T-cell (primary cell): ENCODE measurements at places on chromosomes 13 and 19. TPM values are rescaled to one million over a fixed set of nuclear protein-coding genes. Genes with fewer than 3 reads are reported as not detected.

The CYP2A6 gene
- not detected for total RNA-seq

The CEACAM20 gene
- total RNA-seq = not detected

The PRTN3 gene
- total RNA-seq = 0.50 TPM

The COLGALT1 gene
- 78.1 TPM for total RNA-seq

- H3K4me1 ChIP-seq = no peaks in the 10 kb centered on the region
- peaks cover 10% of the 10 kb centered on the region for H3K27me3 ChIP-seq
- no peak overlapping the region for H3K4me3 ChIP-seq
- H3K36me3 ChIP-seq = no peaks in the 10 kb centered on the region
Measured at GRCh38 chr19:50753879-50754278, 16.4 kb upstream of the GPR32 start.

DNA sequence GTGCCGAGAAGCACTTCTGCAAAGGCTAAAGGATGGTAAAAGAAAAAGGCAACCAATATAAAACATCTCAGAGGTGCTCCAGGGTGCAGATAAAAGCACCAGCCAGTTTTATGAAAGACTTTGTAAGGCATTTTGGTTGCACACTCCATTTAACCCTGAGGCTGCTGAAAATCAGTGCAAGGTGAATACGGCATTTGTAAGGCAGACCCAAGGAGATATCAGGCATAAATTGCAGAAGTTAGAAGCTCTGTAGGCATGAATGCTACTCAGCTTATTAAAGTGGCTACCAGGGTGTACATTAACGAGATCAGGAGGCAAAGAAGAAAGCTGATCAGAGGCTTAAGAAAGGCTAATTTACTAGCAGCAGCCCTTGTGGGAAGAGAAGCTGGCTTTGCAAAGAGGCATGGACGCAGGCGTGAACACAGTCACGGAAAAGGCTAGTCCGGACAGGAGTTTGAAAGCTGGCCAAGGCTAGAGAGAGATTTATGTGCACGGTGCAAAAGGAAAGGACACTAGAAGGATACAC, 99.6 kb downstream of the ZNF429 start:
- H3K4me3 ChIP-seq = peak overlapping the region; percentile 68
- no peaks in the 10 kb centered on the region for H3K36me3 ChIP-seq
- H3K27ac ChIP-seq = peak overlapping the region; percentile 53
- no peaks in the 10 kb centered on the region for H3K27me3 ChIP-seq
- peaks cover 14% of the 10 kb centered on the region for H3K4me1 ChIP-seq

DNA sequence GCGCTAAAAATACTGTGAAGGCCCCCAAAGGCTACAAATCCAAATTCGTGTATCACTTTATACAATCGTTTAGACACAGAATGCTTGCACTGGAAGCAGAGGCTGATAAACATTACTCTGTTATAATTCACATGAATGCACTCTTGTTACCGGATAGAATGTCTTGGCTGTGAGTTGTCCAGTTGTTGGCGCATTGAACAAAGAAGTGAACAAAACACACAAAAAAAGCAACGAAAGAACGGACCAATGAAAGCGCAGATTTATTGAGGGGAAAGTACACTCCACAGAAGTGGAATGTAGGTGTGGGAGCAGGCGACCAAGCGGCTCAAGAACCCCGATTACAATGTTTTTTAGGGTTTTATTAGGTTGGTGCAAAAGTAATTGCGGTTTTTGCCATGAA, 529 bp upstream of the ZNF418 start:
- peaks cover 7% of the 10 kb centered on the region for H3K27me3 ChIP-seq
- H3K4me1 ChIP-seq = no peaks in the 10 kb centered on the region
- no peak overlapping the region for H3K27ac ChIP-seq
- DNase-seq = no peak
- H3K36me3 ChIP-seq = peaks cover 1% of the 10 kb centered on the region

DNA sequence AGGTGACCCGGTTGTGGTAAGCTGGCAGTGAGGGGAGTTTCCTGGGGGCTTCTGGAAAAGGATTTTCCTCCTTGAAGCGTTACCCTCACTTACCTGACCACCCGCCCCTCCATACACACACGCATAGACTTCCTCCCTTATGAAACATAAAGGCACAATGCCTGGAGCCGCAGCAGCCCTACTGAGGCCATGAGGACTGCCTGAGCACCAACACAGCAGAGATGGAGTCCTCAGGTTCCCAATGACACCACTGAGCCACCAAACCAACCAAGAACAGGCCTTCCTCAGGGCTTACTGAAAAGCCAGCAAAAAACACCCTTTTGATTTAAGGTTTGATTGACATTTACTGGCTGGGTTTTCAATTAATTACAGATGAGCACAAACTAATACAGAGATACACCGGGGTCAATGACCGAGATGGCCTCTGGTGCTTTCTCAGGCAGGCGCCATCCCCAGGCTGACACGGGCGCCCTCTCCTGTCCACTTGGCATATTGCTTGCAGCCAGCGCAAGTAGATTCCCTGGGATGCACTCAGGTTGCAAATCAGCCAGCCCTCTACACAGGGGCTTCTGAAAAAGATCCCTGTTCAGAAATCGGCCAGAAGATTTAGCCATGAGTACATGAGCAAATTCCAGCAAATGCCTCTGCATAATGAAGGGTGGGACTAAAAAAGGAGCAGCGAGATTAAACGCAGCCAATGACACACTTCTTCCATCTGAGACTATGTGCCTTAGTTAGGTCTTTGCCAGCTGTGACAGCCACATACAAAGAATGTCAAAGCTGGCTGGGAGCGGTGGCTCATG, 14.8 kb downstream of the OPA3 start:
- H3K27me3 ChIP-seq = no peaks in the 10 kb centered on the region
- no peak overlapping the region for H3K4me3 ChIP-seq
- no peaks in the 10 kb centered on the region for H3K36me3 ChIP-seq
- peak; percentile 39 for DNase-seq
- no peak overlapping the region for H3K27ac ChIP-seq

DNA sequence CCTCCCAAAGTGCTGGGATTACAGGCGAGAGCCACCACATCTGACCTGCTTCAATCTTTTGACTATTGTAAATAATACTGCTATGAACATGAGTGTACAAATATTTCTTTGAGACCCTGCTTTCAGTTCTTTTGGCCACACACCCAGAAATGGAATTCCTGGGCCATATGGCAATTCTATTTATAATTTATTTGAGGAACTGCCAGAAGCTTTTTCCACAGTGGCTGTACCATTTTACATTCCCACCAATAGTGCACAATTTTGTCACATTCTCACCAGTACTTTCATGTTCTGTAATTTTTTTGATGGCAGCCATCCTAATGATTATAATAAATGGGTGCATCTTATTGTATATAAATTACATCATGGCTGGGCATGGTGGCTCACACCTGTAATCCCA, 13.7 kb upstream of the FCER2 start:
- H3K36me3 ChIP-seq = no peaks in the 10 kb centered on the region
- no peak overlapping the region for H3K4me3 ChIP-seq
- H3K27me3 ChIP-seq = peaks cover 4% of the 10 kb centered on the region
- peaks cover 16% of the 10 kb centered on the region for H3K4me1 ChIP-seq
- H3K27ac ChIP-seq = no peak overlapping the region

- peaks cover 11% of the 10 kb centered on the region for H3K4me1 ChIP-seq
- H3K27me3 ChIP-seq = peaks cover 73% of the 10 kb centered on the region
- H3K27ac ChIP-seq = no peak overlapping the region
- DNase-seq = no peak
- H3K36me3 ChIP-seq = no peaks in the 10 kb centered on the region
- no peak overlapping the region for H3K4me3 ChIP-seq
Measured at GRCh38 chr19:45322311-45322710, 364 bp downstream of the CKM start.

GRCh38 chr19:56253737-56254136, 18.8 kb upstream of the EDDM13 start:
- H3K4me3 ChIP-seq = no peak overlapping the region
- H3K36me3 ChIP-seq = no peaks in the 10 kb centered on the region
- DNase-seq = no peak
- no peaks in the 10 kb centered on the region for H3K4me1 ChIP-seq
- H3K27me3 ChIP-seq = no peaks in the 10 kb centered on the region
- H3K27ac ChIP-seq = no peak overlapping the region

DNA sequence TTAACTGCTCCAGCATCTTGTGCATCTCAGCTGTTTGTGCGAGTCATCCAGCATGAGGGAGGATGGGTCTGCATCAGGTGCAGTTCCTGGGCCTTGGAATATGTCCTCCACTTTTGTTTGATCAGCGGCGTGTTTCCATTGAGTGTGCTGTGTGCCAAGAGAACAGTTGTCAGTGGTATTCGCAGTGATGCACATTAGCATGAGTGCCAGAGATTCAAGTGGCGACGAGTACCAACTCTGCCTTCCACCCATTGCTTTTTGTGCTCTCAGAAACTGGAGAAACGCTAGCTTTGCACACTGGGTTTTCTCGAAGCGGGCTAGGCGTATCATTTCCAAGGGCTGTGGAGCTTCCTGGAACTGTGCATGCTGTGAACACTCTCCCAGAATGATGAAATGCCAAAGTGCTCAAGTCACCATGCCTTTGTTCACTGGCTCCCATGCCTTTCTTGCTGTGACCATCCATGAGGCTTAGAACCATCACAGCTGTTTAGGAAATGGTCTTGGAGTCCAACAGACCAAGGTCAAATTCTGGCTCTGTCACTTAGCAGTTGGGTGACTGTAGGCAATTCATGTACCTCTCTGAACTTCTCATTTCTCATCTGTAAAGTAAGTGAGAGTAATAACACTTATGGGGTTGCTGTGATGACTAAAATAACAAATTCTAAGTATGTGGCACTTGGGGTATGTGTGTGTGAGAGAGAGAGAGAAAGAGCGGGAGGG, 18.4 kb downstream of the LRCH1 start:
- H3K27me3 ChIP-seq = no peaks in the 10 kb centered on the region
- no peak overlapping the region for H3K4me3 ChIP-seq
- no peak for DNase-seq
- no peaks in the 10 kb centered on the region for H3K36me3 ChIP-seq
- H3K27ac ChIP-seq = no peak overlapping the region

- H3K36me3 ChIP-seq = no peaks in the 10 kb centered on the region
- no peak overlapping the region for H3K4me3 ChIP-seq
- H3K4me1 ChIP-seq = no peaks in the 10 kb centered on the region
Measured at GRCh38 chr13:34038541-34039068, 220.7 kb downstream of the RFC3 start.

DNA sequence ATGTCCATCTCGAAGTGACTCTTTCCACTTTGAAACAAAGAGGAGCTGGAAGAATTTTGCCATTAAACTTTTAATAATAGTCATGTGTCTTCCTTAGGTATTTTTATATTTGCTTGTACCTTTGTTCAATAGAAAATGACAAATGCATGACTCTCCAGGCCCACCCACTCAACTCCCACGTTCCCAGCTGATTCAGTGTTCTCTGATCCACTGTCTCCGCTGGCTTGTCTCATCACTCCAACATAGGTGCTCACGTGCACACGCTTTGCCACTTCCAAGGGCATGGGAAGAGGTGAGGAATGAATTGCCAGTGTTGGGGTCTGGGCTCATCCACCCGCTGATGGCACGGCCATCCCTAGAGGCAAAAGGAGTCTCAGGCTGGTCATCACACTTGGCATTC, 24.5 kb downstream of the RASL11A start:
- H3K36me3 ChIP-seq = no peaks in the 10 kb centered on the region
- peaks cover 31% of the 10 kb centered on the region for H3K4me1 ChIP-seq
- H3K27ac ChIP-seq = peak overlapping the region; percentile 43
- DNase-seq = no peak

- no peaks in the 10 kb centered on the region for H3K27me3 ChIP-seq
- no peaks in the 10 kb centered on the region for H3K4me1 ChIP-seq
- no peak overlapping the region for H3K27ac ChIP-seq
- H3K4me3 ChIP-seq = no peak overlapping the region
Measured at GRCh38 chr13:43356567-43356966, 333.2 kb downstream of the DNAJC15 start.

- no peaks in the 10 kb centered on the region for H3K27me3 ChIP-seq
- no peak overlapping the region for H3K27ac ChIP-seq
- H3K4me1 ChIP-seq = peaks cover 30% of the 10 kb centered on the region
- H3K4me3 ChIP-seq = no peak overlapping the region
- H3K36me3 ChIP-seq = no peaks in the 10 kb centered on the region
Measured at GRCh38 chr19:4829001-4829712, 2.4 kb downstream of the TICAM1 start.

- H3K4me1 ChIP-seq = peaks cover 2% of the 10 kb centered on the region
- no peaks in the 10 kb centered on the region for H3K27me3 ChIP-seq
- H3K4me3 ChIP-seq = no peak overlapping the region
- no peak for DNase-seq
- no peak overlapping the region for H3K27ac ChIP-seq
Measured at GRCh38 chr13:94416454-94417080, 62.9 kb downstream of the DCT start.

DNA sequence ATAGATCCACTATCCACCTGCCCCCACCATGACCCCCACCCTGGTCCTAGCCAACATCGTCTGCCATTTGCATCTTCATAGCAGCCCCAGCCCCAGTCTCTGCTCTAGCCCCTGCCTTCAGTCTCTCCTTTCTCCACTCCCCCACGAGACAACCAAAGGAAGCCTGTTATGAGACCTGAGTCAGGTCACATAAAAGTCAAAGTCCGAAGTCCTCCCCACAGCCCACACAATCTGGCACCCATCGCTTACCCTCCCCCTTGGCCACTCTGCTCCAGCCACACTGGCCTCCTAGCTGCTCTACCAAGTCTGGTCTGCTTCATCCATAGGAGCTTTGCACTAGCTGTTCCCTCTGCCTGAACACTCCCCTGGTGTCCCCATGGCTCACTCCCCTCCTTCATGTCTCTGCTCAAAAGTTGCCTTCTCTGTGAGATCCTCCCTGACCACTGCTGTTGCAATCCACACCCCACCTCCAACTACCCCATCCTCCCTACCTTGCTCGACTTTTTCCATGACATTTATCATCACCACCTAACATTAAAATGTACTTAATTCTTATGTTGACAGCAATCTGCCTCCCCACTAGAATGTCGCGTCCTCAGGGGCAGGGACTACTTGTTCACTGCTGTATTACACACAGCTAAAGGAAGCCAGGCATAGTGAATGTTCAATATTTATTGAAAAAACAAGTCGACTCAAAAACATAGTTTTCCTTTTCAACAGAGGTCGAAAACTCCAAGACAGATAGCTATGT, 1.2 kb upstream of the PLEKHG2 start:
- H3K4me3 ChIP-seq = peak overlapping the region; percentile 97
- no peaks in the 10 kb centered on the region for H3K27me3 ChIP-seq
- no peak for DNase-seq
- peak overlapping the region; percentile 100 for H3K27ac ChIP-seq
- H3K4me1 ChIP-seq = peaks cover 59% of the 10 kb centered on the region

- peaks cover 7% of the 10 kb centered on the region for H3K4me1 ChIP-seq
- no peaks in the 10 kb centered on the region for H3K27me3 ChIP-seq
- H3K27ac ChIP-seq = peak within 1 kb of the TSS; percentile 83
- peak within 1 kb of the TSS; percentile 86 for H3K4me3 ChIP-seq
- peak; percentile 56 for DNase-seq
- peaks cover 7% of the 10 kb centered on the region for H3K36me3 ChIP-seq
Measured at GRCh38 chr19:14432791-14433553, at the start of gene PKN1. PKN1 (plus strand) TSS chr19:14433306; CDS start chr19:14433522, 216 bp downstream.

DNA sequence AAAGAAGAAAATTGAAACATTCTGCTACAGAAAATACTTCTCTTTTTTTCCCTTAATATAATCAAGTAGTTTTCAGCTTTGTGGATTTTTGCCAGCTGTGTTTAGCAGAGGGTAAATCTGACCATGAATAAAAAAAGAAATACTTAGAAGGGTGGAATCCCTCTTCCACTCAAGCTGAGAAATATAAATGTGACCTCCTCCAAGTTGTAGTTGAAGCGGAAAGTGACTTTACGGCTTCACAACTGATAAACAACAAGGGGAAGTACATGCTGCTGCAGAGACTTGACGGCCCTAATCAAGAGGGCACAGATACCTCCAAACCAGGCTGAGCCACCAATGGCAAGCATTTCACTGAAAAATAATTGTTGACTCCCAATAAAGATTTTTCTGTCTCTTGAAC, 785.0 kb downstream of the SLITRK5 start:
- H3K27me3 ChIP-seq = no peaks in the 10 kb centered on the region
- no peak overlapping the region for H3K27ac ChIP-seq
- no peak overlapping the region for H3K4me3 ChIP-seq
- H3K36me3 ChIP-seq = no peaks in the 10 kb centered on the region
- DNase-seq = no peak
- no peaks in the 10 kb centered on the region for H3K4me1 ChIP-seq
